ENCODE measurements at places on chromosomes 3 and 15.

DNA sequence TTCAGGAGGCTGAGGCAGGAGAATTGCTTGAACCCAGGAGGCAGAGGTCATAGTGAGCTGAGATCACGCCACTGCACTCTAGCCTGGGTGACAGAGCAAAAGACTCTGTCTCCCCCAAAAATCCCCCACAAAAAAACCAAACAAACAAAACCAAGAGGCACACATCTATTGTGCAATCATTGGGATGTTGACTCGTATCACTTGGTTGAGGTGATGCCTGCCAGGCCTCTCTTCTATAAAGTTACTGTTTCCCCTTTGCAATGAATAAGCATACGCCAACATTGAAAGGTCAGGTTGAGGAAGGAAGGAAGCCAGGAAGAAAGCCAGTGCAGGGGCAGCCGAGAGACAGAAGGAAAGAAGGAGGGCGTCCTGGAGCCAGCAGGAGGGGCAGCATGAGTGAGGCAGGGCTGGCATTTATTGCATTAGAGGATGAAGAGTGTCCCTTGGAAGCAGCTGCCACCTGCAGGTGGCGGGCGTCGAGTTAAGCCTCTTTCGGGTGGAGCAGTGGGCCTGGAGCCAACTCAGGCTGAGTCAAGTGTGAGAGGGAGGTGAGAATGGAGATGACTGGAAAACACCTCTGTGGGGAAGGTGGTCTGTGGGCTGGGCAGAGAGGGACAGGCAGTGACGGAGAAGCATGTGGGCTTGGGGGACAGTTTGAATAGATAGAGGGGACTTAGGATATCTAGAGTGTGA is 8.3 kb upstream of the CSPG4 start:
- DNase-seq: no peak

- DNase-seq: no peak
Observed at GRCh38 chr3:195897081-195897852, 11.1 kb downstream of the TNK2 start.

DNA sequence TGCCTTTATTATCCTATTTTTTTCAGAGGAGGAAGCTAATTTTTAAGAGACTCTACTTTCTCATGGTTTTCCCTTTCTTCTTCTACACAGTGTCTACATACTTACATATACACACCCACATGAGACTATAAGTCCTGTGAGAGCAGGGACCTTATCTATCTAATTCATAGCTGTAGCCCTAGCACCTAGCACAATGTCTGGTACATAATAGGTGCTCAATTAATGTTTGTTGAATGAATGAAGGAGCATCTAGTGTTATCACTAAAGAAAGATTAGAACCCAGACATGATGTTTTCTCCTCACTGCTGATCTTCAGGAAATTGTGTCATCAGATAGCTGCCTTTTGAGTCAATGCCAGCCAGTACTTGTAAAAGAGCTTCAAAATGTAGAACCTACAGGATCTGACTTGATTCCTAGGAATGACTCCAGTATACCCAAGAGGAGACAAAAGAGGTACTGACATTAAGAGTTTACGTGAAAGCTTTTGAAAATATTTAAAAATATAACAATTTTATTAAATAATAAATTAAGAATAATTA is 2.5 kb downstream of the SCG5 start:
- no peak for DNase-seq

- DNase-seq: no peak
Observed at GRCh38 chr15:24898715-24899272, 56.0 kb upstream of the SNRPN start.

DNA sequence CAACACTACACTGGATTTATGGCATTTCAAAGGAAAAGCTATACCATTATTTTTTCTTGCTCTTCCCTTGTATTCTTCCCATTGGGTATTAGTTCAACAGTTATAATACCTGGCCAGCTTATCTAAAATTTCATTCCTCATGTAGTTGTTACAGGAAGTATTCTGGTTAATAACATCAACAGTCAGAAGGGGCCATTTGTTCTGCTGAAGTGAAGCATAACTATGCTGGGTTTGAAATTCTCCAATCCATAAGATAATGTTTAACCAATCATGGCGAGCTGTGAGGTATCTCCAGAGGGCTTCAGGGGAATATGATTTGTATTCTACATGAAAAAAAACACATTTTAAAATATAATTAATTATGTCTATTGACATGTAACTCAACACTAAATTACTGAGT is 43.4 kb downstream of the SPG11 start:
- no peak for DNase-seq

- no peak for DNase-seq
Observed at GRCh38 chr3:25257026-25257425, 171.0 kb upstream of the RARB start.

DNA sequence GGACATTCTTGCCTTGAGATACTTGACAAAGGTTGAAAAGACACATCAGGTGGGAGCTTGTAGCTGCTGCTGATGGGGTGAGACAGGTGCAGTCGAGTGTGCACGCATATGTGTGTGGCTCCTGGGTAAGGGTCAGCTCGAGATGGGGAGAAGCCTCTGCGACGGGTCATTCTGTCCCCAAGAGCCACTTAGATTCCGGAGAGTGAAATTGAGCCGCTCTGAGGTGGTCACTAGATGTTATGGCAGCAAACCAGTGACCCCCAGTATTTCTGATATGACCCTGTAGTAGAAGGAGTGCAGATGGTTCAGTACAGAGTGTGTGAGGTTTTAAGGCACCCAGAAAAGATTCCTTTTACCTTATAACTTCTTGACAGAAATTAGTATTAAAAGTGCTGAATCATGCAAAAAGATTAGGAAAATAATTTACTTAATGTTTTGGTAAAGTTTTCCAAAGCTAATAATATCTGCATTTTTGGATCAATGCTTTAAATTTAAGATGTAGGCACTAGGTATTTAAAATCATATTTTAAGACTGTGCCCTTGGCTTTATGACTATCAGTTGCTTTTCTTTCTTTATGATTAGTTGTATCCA is 241.9 kb upstream of the TOPAZ1 start:
- no peak for DNase-seq
